ENCODE measurements at places on chromosomes 3 and 15.
A peak's percentile ranks its signal among the peaks of the same experiment; 100 is the strongest.

GRCh38 chr3:82194870-82195269 is 433.4 kb upstream of the GBE1 start:
- DNase-seq: no peak

GRCh38 chr3:13406190-13406589 is 13.9 kb downstream of the NUP210 start:
- no peak for DNase-seq

DNA sequence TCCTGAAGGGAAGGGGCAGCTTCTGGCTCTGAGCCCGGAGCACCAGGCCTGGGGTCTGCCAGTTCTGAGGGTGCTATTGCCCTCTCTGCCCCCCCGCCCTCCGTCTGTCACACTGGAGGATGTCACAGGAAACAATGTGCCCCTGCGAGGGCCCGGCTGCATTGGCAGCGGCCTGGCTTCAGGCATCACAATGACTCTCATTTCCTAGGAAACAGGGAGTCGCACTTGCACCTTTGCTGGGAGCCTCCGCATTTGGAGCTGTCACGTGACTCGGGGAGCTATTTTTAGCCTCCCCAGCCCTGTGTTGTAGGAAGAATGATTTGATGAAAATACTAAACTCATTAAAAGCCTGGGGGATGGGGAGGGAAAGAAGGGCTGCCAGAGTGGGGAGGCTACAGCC is 518.9 kb downstream of the SHQ1 start:
- no peak for DNase-seq

GRCh38 chr15:90645873-90646575 is 71.1 kb upstream of the BLM start:
- DNase-seq: no peak

GRCh38 chr3:115280506-115280905 is 133.4 kb upstream of the ZBTB20 start:
- DNase-seq: no peak

GRCh38 chr3:86949850-86950249 is 41.1 kb downstream of the VGLL3 start:
- DNase-seq: no peak

DNA sequence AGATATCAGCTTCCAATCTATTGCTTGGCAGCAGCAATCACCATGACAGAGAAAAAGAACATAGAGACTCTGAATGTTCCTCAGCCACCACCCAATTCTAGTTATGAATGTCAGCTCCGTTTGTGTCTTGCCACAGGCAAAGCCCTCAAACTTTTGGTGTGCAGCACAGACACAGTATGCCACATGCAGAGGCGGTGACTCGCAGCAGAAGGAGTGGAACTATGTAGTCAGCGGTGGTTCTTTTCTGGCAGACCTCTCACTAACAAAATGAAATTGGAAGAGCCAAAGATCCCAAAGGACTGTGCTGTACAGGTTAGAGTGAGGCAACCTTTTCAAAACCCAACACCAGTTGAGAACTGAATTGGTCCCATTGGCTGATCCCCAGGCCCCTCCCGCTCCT is 220.9 kb downstream of the SLC9A9 start:
- no peak for DNase-seq

DNA sequence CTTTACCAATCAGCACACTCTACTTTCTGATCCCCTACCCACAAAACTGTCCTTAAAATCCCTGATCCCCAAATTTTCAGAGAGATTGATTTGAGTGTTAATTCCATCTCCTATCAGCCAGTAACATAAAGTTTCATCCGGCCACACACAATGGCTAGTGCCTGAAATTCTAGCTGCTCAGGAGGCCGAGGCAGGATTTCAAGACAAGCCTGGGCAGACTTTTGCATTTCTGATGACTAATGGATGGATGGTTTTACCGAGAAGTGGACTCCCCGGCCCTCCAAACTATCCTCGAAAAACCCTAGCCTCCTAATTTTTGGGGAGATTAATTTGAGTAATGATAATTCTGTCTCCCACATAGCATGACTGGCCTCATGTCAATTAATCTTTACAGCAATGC is 269.8 kb upstream of the POU1F1 start:
- DNase-seq: no peak

DNA sequence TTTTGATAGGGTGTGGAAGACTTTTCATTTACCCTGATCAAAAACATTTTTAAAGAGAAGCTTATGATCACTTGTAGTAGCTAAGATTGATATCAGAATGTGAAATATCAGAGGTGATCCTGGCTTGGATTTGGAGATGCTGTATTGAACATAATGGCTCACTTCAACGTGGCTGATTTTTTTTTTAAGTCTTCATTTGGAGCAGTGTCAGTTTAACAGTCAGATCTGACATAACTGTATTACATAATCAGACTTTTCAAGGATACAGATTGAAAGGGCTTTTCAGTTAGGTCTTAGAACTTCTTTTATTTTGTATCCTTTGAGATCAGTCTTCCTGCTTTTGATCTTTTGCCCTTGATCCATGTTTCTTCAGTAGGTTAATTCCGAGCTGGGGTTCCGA is 98.5 kb downstream of the ITPR1 start:
- DNase-seq: no peak

DNA sequence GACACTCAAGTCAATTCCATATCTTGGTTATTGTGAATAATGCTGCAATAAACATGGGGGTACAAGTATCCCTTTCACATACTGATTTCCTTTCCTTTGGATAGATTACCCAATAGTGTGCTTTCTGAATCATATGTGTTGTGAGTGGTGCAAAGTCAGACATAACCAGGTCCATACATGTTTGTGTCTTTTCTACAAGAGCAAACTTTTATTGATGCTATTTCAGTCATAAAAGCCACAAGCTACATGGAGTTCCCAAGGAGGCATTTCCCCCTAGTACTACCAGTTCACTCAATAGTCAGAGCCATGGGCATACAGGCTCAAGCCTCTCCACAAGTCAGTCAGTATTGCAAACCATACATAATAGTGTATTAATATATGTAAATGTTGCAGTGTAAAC is 10.1 kb downstream of the CEP63 start:
- DNase-seq: no peak

GRCh38 chr3:114214542-114215341 is 22.6 kb downstream of the ZNF80 start:
- DNase-seq: no peak

DNA sequence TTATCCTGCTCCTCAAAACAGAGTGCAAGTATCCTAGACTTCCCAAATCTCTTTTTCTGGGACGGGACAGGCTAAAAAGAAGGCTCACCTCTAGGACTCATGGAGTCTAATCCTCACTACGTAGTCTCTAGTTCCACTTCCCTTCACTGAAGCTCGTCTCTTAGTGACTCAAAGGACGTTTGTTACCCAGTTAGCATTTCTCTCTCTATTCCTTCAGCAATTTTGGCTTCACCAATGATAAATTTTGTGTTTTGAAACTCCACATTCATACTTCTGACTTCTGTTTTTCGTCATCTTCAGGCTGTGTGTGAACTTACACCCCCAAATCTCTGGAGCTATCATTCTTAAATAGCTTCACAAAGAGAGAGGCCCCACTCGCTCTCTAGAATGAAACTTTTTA is 627.1 kb downstream of the NAALADL2 start:
- peak; percentile 14 for DNase-seq

- no peak for DNase-seq
These were observed 31.6 kb downstream of the MLH1 start for GRCh38 chr3:37024820-37025405.

GRCh38 chr15:64748251-64748650 is 27.1 kb downstream of the RBPMS2 start:
- DNase-seq: no peak

DNA sequence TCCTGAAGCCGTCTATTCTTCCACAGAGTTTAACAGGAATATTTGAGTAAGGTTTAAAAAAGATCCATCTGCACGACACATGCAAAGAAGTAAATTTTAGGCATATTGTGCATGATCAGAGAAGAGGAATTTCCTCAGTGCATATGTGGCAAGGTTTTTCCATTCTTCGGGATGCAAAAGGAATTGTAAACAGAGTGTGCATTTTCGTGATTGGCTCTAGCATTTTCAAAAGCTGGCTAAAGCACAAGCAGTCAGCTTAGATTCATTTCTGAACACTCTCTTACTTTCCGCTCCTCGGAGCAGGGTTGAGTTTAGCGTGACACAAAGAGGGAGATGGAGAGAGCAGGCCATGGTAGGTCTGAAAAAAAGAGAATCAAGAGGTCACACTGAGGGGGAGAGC is 128.2 kb downstream of the ADAMTS9 start:
- no peak for DNase-seq

GRCh38 chr3:13676356-13677017 is 127.6 kb downstream of the FBLN2 start:
- DNase-seq: no peak

DNA sequence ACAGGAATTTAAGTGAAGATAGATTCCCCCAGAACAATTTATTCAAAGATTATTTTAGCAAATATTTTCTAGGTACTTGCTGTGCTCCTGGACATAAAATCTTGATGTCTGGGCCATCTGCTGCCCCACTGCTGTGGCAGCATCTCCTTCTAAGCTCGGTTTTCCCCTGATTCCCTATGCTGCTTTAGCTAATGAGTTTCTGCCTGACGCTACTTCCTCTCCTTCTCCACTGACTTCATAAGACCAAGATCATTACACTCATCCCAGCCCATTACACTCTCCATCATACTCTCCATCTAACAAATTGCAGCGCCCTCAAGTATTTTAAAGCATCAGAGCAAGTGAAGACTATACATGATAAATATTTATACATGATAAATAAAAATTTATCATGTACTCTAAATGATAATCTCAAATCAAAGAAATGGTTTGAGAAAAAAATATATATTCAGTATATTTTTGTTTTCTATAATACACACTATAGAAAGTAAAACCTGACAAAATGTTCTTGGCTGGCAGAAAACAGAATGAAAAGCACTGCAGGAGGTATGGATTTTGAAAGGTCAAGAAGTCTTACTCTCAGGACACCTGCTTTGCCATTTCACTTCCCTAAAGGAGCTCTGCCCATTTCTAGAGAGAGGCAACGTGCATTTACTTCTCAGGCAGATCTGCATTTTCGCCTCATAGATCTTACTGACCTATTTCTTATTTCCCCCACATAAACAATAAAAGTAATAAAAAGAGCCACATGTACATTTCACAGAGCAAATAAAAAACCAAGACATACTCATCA is 232.0 kb downstream of the KCNMB2 start:
- DNase-seq: no peak

DNA sequence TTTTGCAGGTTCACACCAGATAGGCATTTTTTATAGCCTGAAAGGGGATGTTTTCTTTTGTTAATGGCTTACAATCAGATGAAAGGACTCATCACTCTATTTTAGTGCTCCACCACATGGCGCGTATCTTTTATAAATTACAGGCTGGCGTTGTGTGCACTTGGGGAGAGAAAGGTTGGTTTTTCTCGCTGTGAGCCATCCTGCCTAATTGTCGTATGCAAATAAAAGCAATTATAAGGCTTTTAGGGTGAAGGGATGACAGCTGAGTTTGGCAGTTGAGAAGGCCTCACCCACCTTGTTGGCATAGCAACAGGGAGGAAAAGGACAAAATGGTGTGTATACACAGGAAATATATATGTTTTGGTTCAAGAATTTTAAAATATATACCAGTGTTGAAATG is 268.0 kb downstream of the NR2F2 start:
- no peak for DNase-seq

- DNase-seq: no peak
These were observed 30.7 kb downstream of the CHD2 start for GRCh38 chr15:92930776-92931175.

DNA sequence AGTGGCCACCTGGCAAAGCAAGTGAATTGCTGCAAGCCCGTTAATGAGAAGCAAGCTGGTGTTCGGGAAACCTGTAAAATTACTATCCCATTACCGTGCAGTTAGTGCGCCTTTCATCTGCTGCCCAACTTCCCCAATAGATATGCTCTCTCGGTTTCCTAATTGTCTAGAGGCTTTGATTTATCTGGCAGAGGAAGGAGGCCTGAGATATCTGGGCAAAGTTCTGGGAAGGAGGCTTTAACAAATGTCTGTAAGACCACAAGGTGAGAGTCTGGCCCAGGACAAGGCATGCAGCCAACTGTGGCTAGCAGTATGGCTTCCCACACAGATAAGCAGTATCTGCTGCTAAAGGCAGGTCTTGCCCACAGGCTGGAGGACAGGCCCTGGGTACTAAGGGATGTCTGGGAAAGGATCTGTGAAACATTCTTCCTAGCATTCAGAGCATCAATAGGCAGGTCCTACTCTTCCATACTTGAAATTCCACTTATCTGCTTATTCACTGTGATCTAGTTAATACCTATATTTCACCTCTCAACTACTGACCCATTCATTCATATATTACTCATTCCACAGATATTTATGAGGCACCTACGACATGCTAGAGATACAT is 130.0 kb upstream of the SLC2A2 start:
- no peak for DNase-seq

- no peak for DNase-seq
These were observed 294.6 kb upstream of the DPPA4 start for GRCh38 chr3:109631897-109632296.

DNA sequence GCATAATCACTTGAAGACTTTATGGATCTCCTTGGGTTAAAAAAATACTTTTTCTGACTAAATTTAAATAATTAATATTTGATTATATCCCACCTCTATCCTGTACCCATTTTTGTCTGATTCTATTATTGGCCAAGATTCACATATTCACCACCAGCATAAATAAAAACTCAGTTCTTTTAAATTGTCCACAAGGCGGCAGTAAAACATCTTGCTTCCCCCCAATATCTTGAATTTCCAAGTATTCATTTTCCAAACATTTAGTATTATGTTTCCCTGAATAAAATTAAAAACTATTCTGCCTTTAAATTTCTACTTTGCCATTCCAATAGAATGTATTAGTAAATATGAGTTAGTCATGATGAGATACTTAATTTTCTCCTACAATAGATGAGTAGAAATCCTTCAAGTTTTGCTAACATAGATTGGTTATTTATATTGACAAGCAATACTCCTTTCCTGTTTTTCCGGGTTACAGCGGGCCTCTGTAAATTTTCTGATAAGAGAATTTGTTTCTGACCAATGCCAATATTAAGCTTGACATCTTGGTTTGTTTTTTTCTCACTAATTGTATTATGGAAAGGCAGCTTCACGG is 218.7 kb upstream of the MDFIC2 start:
- peak; percentile 13 for DNase-seq

DNA sequence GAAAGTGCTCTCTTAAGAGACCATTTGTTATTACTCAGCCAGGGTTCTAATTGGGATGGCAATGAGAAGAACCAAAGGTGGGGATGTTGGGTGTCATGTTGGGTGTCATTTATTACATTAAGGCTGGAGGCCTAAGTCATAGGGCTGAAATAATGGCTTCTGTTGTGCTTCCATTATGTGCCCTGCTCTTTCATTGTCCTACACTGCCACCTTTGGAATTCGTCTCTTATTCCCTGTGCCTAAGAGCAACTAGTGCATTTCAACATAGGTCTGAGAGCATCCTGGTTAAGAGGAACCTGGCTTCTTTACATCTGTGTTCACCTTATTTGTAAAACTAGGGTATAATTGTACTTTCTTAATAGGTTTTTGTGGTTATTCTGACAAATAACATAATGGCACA is 32.2 kb downstream of the RIOX2 start:
- DNase-seq: no peak

- DNase-seq: no peak
These were observed 86.8 kb upstream of the CMSS1 start for GRCh38 chr3:99730870-99731269.

- peak; percentile 66 for DNase-seq
These were observed 267.5 kb upstream of the CHRM5 start for GRCh38 chr15:33700695-33701303.
